Esophagus muscularis mucosa (tissue), 4 donors: ENCODE measurements at places on chromosomes 3 and 15. TPM values are rescaled to one million over a fixed set of nuclear protein-coding genes. Genes with fewer than 3 reads are reported as not detected.

FSIP1 gene
- 1.2 TPM for total RNA-seq

BFSP2 gene
- total RNA-seq, result not detected

RTP3 gene
- not detected for total RNA-seq

RLBP1 gene
- total RNA-seq, result 0.13 TPM

CACNA2D2 gene
- 0.99 TPM for total RNA-seq

HES1 gene
- total RNA-seq, result 26.5 TPM
